Activated T-helper 1 cell treated with Interleukin-2 at 50 U/mL for 16 hours (primary cell): ENCODE measurements at places on chromosomes 2 and 18.

DNA sequence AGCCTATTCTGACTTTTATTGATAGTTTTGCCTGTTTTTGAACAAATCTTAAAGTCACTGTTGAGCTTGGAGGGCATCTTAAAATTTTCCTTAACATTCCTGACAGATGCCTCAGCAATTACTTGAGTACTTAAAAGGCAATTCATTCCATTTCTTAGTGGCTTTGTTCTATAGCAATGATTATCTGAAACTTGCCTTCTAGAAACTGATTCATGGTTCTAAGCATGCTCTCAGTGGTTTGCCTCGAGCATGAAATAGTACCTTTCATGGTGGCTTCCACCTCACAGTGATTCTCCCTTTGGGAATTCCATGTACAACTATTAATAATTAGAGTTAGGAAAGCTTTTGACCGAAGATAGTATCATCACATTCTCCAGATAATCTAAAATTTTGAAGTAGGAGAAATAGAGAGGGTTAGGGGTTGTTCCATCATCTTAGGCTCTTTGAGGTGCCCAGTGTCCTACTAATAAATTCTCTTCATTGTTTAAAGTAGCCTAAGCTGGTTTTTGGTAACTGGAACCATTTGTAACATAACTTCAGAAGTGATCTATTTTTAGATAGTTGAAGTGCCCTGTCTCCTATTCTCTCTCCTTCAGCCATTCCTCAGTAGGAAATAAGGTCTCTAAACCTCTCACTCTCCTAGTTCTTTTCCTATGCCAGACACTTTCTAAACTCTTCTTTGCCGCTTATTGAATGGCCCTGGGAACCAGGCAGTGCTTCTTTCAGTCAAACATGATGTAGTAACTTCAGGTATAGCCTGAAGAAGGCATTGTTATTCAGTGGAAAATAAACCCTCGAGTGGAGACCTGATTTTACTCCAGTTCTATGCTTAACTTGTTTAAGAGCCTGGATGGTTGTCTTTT is 156.1 kb downstream of the HAUS1 start:
- DNase-seq, result no peak

- DNase-seq, result no peak
These were observed 7.2 kb downstream of the HDLBP start for GRCh38 chr2:241308267-241308666.

GRCh38 chr2:190791976-190792575 is 88.5 kb upstream of the GLS start:
- DNase-seq, result no peak

DNA sequence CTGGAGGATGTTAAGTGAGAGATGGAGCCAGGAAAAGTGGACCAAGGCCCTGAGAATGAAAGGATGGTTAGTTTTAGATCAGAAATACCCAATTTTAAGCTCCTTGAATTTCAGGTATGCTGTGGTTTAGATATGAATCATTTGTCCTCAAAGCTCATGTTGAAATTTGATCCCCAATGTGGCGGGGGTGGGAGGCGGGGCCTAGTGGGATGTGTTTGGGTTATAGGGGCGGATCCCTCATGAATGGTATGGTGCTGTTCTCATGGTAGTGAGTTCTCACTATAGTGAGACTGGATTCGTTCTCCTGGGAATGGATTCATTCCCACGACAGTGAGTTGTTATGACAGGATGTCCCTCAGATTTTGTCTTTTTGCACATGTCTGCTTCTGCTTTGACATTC is 11.4 kb downstream of the MYO5B start:
- no peak for DNase-seq

DNA sequence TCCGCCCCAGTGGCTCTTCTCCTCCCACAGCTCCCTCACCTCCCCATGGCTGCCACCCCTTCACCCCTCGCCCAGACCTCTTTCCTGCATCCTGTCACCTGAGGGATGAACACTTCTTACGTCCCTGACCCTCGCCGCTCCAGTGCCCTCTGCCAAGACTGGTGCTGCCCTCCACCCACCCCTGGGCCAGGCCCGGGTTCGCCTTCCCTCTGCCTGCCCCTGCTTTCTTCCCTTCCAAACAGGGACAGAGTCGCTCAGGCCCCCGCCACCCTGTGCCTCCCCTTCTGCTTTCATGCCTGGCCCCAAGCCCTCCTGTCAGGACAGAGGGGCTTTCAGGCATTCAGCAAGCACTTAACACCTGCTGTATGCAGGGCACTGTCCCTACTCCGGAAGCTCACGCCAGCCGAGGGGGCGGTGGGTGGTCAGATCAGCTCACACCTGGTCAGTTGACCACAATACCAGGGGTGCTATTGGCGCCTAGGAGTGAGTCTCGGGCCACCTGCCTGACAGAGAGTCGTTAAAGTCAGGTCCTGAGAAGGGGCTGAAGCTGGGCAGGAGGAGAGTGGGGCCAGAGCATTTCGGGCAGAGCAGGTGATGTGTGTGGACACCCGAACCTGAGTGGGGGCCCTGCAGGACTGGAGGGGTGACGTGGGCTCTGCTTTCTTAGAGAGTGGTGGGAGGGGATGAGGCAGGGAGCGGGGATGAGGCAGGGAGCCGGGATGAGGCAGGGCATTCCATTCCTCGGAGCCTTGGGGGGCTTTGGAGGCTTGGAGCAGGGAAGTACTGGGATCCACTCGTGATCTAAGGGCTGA is 26.0 kb upstream of the HPCAL1 start:
- DNase-seq, result no peak

- DNase-seq, result no peak
These were observed 29.9 kb upstream of the RMDN2 start for GRCh38 chr2:37895140-37895539.

DNA sequence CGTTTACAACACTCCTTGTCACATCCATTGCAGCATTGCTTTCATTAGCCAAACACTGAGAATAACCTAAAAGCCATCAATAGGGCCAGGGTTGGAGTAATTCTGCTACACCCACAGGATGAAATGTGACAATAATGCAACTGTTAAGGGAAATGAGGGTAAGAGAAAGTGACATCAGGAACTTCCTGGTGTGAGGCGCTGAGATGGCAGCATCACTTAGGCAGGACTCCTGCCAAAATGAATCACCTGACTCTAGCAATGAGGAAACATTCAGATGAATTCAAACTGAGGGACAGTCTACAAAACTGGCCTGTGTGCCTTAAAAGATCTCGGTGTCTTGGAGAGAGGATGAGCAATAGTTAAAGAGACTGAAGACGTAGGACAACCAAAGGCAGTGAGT is 115.6 kb upstream of the AGAP1 start:
- DNase-seq, result no peak

- no peak for DNase-seq
These were observed 65.5 kb upstream of the GPC1 start for GRCh38 chr2:240369801-240370585.

GRCh38 chr2:113211226-113212105 is 37.7 kb downstream of the PSD4 start:
- DNase-seq, result no peak

- DNase-seq, result no peak
These were observed 40.7 kb downstream of the ACVR1 start for GRCh38 chr2:157835425-157835824.

DNA sequence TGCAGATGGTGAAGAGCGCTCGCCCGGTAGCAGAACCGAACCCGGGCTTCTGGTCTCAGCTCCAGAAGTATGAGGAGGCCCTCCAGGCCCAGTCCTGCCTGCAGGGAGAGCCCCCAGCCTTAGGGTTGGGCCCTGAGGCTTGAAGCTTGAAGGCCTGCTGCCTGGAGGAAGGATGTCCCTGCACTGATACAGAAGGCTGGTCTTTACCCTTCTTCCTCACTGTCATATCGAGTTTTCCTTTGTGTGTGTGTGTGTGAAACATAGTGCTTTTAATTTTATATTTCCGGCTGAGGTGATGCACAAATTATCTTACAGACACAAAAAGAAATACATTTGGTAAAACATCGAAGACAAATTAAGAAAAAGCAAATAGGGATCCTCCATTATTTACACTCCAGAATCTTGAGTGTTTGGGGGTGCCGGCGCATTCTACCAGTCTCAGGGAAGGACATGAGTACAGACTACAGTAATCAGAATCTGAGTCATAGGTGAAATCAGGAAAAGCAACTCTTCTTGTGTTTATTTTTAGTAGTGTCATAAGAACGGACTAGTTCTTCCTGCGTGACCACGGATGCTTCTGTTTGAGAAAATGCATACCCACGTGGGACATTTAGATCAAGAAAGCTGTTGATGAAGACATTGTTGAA is 1.3 kb downstream of the DUSP28 start:
- no peak for DNase-seq

- DNase-seq, result no peak
These were observed 168.4 kb downstream of the LOXHD1 start for GRCh38 chr18:46488471-46489213.

- DNase-seq, result no peak
These were observed 65.9 kb downstream of the AAK1 start for GRCh38 chr2:69577467-69578197.

GRCh38 chr2:215699700-215700538 is 264.1 kb upstream of the FN1 start:
- no peak for DNase-seq

GRCh38 chr2:145715601-145716000 is 1195.7 kb upstream of the ZEB2 start:
- DNase-seq, result no peak

DNA sequence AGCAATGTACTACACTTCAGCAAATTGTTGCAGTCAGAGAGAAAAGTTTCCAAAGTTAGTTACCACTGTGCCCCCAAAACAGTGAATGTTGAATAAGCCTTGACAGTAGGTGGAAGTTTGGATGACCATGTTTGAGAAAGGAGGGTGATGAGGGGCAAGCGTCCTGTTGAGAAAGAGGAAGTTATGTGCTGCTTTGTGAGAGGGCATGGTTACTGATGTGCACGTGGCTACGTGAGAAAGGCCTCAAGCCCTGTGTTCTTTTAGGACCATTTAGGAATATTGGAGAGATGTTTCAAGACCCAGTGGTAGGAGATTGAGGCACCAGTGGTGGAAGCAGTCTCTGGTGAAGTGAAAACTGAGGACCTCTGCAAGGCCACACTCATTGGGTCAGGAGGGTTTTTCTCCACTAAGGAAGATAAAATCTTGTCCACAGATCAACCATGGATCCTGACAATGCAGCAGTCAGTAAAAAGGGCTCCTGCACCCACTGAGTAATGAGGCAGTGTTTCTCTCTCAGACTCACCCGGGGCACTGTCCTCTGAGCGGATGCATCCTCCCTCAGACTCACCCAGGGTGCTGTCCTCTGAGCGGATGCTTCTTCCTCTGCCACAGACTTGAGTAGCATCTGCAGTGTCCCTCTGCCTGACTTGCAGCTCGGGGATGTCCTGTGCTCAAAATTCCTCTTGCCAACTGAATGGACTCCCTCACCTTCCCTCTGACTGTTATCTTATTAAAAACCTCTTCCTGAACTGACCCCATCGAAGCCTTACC is 34.7 kb upstream of the ACTR3 start:
- DNase-seq, result no peak

DNA sequence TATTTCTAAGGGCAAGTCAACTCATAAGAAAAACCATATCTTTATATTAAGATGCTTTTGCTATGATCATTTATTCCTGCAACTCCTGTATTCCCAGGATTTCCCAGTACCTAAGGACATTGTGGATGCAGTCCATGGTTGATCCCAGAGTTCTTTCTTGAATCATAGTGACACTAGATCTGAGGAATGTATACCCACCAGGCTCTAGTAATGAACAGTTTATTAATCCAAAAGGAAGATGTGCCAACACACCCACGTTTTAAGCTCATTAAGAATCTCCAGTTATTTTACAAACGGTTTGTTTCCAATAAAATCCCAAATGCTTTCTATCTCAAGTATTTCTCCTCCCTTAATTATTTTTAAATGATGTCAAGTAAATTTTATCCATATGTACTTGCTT is 210.8 kb upstream of the ZEB2 start:
- DNase-seq, result no peak

DNA sequence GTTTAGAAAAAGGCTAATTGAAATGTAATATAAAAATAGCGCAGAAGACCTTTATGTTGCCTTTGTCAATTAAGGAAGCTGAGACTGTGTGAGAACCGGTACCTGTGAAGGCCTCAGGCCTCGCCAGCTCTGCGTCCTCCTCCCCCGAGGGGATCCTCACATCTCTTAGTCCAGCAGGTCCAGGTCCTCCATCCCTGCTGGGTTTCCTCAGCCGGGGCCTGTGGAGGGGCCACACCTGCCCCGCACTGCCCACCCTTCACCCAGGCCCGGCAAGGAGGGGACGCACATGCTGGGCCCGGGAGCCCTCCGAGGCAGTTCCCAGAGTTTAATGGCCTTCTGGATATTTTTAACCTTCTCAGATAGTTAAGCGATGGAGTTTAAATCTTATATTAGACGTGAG is 3.5 kb downstream of the KCNG2 start:
- DNase-seq, result no peak

DNA sequence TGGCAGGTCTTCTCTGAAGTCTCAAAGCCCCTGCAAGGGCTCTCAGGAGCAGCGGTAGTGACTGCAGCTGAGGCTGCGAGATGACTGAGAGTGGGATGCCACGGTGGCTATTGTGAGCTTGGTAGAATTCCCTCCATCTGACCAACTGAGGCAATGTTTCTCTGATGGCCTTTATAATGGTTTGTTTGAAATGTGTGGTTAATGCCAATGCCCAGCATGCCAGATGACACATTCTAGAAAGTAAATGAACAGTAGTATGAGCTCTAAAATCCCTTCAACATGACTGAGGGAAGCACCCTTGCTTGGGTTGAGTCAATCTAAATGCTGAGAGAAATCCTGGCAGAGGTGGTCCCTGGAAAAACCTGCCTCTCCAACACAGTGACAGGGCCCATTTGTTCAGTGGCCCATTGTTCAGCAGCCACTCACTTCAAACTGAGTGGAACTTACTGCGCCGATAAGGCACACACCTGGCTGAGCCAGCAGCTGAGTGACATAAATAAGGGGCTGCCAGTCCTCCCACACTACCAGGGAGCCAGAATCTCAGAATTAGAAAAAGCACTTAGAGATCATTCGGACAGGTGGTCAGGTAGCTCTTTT is 31.7 kb downstream of the SULT1C2 start:
- DNase-seq, result no peak

- no peak for DNase-seq
These were observed 24.5 kb downstream of the MYO3B start for GRCh38 chr2:170202437-170202836.

DNA sequence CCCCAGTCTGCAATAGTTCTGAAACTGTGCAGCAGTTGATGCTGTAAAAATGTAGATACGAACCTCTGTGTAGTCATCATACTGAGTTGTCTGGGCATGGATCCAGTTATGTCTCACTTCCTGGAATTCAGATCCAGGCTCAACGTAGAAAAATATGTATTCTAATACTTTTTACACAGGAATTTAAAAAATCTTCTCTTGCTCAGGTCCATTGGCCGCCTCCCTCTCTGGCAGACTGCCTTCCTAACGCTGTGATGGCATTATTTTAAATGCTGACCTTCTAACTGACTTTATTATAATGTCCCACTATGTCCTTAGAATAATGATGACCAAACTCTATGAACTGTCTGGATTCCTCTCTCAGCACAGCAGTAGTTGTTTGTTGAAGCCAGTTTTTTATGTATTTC is 119.6 kb downstream of the FEZ2 start:
- no peak for DNase-seq
